Diencephalon (tissue), 1 donor: ENCODE measurements at places on chromosomes 5 and 9. TPM values are rescaled to one million over a fixed set of nuclear protein-coding genes. Genes with fewer than 3 reads are reported as not detected.

CAVIN4 gene
- total RNA-seq = 8.8 TPM

SLC4A9 gene
- total RNA-seq = 0.23 TPM

KIF24 gene
- 3.2 TPM for total RNA-seq

SV2C gene
- 34.4 TPM for total RNA-seq

SLC30A5 gene
- 47.1 TPM for total RNA-seq

JAKMIP2 gene
- total RNA-seq = 55.6 TPM

HSD17B3 gene
- total RNA-seq = not detected

DEPDC1B gene
- 8.1 TPM for total RNA-seq

ANKRD18A gene
- 11.3 TPM for total RNA-seq

LHX2 gene
- total RNA-seq = 8.3 TPM

PCDHB12 gene
- 15.5 TPM for total RNA-seq

AGTPBP1 gene
- 266 TPM for total RNA-seq

ENTREP1 gene
- 7.8 TPM for total RNA-seq

HAND1 gene
- total RNA-seq = not detected

F12 gene
- total RNA-seq = 7.4 TPM

ATP10B gene
- 2.8 TPM for total RNA-seq

TSPAN17 gene
- 47.7 TPM for total RNA-seq

INSL4 gene
- total RNA-seq = not detected

FOXI1 gene
- not detected for total RNA-seq

NUTM2F gene
- not detected for total RNA-seq

C5orf58 gene
- not detected for total RNA-seq

GADD45G gene
- total RNA-seq = 8.8 TPM

FOCAD gene
- total RNA-seq = 134 TPM
